ENCODE measurements at places on chromosomes 3 and 15.

DNA sequence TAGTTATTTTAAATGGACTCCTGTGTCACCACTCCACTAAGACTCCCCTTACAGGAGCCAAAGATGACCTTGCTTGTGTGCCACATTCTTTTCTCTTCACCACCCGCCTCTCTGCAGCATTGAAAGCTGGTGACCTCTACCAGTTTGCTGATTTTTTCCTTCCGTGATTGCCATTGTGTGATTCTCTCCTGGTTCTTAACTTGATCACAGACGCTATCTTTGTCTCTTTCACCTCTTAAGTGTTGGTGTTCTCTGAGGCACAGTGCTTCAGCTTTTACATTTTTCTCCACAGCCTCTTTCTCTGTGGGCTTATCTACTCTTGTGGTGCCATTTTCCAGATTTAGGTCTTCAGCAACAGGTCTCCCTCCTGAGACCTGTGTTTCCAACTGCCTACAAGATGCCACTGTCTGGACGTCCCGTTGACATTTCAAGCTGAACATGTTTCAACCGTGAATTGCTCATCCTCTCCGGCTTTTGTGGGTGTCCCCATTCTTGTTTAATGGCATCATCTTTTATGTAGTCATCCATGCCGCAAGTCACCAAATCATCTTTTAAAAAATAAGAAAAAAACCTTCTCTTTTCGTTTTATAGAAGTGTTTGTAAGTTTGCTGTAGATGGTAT lies 26.5 kb downstream of the IQGAP1 start:
- no peak for DNase-seq

- no peak for DNase-seq
These were observed 11.2 kb upstream of the KLHL40 start for GRCh38 chr3:42674146-42674545.

DNA sequence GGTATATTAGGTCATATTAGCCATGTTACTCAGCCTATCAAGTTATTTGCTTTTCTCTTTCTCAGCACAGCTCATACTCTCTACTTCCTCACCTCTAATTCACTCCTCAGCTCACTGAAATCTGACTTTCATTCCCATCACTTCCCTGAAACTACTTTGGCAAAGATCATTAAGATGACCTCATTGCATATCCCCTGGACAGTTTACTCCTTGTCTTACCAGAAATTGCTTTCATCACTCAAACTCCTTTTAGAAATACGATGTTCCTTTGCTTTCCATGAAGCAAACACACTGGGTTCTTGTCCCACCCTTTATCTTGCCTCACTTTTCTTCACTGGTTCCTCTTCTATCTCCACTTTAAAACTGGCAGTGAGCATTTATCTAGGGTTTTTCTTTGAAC lies 354.4 kb downstream of the TUSC7 start:
- no peak for DNase-seq

DNA sequence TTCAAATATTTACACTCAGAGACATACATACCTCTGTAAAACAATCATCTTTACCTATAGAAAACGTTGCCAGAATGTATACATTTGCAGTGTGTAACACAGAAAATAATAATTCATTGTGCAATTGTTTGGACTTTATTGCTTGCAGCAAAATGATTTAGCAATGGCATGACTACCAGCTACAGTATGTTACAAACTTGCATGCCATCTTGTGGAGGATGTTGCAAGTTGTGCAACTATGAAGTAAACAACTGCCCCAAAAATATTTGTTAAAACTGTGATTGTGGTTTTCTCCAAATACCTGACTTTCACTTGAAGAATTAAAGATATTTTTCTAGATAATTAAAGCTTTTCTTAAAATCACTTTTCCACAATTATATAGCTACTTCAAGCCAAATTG lies 27.1 kb upstream of the C3orf49 start:
- DNase-seq, result no peak

GRCh38 chr3:79086514-79086913 lies 681.3 kb downstream of the ROBO1 start:
- DNase-seq, result no peak

DNA sequence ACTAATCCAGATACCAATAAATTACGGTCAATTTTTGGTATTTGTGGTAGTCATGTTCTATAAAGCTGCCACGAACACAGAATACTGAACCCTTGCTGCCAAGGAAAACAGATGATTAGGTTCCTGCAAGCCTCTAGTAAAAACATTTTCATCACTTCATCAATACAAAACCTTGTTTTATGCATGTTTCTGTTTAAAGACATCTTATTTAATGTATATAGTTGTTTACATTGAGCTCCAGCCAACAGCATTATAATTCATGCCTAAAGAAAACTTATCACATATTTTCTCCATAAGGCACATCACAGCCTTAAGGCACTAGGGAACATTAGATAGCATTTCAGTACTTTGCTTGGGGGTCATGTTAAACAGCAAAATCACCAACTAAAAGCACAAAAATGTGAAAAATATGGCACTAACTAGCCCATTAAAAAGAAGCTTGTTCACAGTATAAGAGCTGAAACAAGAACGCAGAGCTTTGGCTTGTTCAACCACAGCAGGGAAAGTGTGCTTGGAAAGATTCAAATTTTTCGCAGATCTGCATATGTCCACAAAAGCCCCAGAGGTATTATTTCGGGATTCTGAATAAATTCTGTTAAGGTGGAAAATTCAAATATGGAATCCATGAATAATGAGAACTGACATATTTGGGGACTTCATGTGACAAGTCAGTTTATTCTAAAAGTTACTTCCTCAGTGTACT lies 27.7 kb downstream of the POLQ start:
- DNase-seq, result no peak

GRCh38 chr3:46378426-46378942 lies 7.7 kb downstream of the CCR5 start:
- DNase-seq, result no peak

- no peak for DNase-seq
These were observed 73.0 kb downstream of the KLF13 start for GRCh38 chr15:31399544-31400171.

DNA sequence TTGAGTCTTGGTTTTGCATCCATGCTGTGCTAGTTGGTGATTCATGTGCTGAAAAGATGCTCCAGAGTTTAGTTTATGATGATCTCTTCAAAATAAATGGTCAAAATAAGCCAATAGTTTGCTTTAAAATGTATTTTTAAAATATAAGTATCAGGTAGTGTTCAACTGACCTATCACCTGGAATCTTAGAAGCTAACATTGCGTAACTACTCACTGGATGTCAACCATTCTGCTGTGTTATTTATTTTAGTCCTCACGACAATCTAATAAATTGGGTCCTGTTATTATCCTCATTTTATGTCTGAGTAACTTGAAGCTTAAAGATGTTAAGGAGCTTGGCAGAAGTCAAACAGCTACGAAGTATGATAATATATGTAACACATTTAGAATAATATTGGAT lies 563.7 kb upstream of the MDFIC2 start:
- DNase-seq, result no peak

DNA sequence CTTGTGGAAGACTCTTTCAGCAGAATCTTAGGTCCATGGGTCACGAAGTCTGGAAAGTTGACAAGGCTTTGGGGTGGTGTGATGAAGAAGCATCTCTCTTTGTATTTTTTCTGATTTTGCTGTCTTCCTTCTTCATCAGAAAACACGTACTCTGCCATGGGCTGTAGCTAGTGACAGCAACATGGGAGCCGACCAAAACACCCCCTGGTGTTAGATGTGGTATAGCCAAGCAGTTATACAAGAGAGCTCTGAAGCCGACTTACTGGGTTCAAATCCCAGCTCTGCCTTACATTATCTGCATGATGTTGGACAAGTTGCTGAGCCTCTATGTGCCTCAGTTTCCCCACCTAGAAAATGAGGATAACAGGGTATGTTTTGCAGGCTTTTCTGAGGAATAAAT lies 32.9 kb upstream of the LYZL4 start:
- no peak for DNase-seq

GRCh38 chr3:77412584-77412983 lies 372.7 kb downstream of the ROBO2 start:
- no peak for DNase-seq
